Activated naive CD4-positive, alpha-beta T cell treated with anti-CD3 and anti-CD28 coated beads, Interleukin-2, amount 10 ng/mL, durations not matched to agents 5 hours and 36 hours (primary cell): ENCODE measurements at places on chromosomes 16 and 17. TPM values are rescaled to one million over a fixed set of nuclear protein-coding genes. Genes with fewer than 3 reads are reported as not detected.

Gene NHLRC4
- 4.6 TPM for total RNA-seq

Gene CES4A
- total RNA-seq, result 61.9 TPM

Gene ZNF646
- 27.0 TPM for total RNA-seq

Gene INTS2
- total RNA-seq, result 19.6 TPM

Gene CD68
- total RNA-seq, result 9.8 TPM

Gene LHX1
- not detected for total RNA-seq

Gene PABPN1L
- not detected for total RNA-seq

Gene VAC14
- total RNA-seq, result 32.7 TPM

Gene KRT37
- total RNA-seq, result not detected

Gene SEZ6L2
- not detected for total RNA-seq
